ENCODE measurements at places on chromosomes 5 and 9.

- DNase-seq = no peak
Observed at GRCh38 chr5:136686192-136686872, 321.0 kb upstream of the TRPC7 start.

GRCh38 chr9:136844761-136845464, 2.6 kb downstream of the AJM1 start:
- no peak for DNase-seq

DNA sequence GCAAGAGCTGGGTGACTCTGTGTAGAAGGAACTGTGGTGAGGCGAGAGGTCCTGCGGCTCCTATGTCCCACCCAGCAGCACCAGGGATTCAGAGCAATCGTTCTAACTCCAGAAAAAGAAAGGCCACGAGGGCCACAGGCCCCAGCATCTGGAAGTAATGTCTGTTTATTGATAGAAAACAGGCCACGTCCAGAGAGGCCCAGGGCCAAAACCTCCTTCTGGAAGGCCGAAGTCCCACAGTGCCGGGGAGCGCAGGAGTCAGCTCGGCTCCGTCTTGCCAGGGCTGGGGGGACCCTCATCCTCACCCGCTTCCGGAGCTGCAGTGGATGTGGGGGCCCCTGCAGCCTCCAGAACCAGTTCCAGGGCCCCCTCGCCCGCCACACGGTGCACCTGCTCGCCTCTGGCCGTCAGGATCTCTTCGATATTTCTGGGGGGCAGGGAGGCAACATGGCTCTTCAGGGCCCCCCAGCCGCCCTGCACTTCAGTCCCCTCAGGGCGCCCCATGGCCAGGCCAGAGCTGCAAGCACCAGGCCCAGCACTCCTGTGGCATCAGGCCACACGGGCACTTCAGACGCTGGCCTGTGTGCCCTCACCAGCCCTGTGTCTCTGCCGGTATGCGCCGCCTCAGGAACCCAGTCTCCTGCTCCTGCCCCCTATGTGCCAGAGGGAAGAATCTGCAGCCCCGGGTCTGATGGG, 1.6 kb downstream of the DNLZ start:
- DNase-seq = no peak

- DNase-seq = no peak
Observed at GRCh38 chr5:102229685-102230084, 66.4 kb downstream of the SLCO4C1 start.

DNA sequence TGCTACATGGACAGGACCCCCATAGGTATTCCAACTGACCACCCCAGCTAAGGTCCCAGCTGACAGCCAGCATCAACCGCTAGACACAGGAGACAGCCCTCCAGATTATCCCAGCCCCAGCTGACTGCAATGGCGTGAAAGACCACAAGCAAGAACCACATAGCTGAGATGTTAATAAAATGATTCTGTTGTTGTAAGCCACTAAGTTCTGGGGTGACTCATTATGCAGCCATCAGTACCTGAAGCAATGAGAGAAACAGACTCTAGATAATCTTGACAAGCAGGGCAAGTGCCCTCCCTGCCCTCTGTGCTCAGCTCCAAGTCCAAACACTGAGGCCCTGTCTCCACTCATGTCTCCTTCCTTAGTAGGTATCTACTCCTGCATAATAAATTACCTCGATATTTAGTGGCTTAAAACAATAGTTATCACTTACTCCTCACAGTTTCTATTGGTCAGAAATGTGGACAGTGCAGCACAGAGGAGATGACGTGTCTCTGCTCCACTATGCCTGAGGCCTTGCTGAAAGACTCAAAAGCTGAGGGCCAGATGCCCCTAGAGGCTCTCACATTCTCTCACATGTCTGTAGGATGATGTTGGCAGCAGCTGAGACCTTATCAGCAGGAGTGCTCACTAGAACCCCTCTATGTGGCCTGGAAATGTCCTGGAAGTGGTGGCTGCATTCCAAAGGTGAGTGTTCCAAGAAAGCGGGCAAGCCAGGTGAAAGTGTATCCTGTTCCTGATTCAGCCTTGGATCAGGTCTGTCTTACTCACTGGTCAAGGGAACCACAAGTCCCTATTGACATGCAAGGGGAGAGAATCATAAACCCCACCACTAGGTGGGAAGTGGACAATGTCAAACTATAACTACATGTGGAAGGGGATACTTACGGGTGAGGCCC, 2.5 kb downstream of the MGAT1 start:
- no peak for DNase-seq

GRCh38 chr5:120139039-120139438, 325.1 kb upstream of the PRR16 start:
- no peak for DNase-seq

- DNase-seq = no peak
Observed at GRCh38 chr5:141881886-141882285, 3.7 kb upstream of the PCDH1 start.

- DNase-seq = no peak
Observed at GRCh38 chr5:169411786-169412430, 111.0 kb upstream of the SLIT3 start.

GRCh38 chr5:147578228-147579024, 68.6 kb upstream of the DPYSL3 start:
- DNase-seq = no peak

DNA sequence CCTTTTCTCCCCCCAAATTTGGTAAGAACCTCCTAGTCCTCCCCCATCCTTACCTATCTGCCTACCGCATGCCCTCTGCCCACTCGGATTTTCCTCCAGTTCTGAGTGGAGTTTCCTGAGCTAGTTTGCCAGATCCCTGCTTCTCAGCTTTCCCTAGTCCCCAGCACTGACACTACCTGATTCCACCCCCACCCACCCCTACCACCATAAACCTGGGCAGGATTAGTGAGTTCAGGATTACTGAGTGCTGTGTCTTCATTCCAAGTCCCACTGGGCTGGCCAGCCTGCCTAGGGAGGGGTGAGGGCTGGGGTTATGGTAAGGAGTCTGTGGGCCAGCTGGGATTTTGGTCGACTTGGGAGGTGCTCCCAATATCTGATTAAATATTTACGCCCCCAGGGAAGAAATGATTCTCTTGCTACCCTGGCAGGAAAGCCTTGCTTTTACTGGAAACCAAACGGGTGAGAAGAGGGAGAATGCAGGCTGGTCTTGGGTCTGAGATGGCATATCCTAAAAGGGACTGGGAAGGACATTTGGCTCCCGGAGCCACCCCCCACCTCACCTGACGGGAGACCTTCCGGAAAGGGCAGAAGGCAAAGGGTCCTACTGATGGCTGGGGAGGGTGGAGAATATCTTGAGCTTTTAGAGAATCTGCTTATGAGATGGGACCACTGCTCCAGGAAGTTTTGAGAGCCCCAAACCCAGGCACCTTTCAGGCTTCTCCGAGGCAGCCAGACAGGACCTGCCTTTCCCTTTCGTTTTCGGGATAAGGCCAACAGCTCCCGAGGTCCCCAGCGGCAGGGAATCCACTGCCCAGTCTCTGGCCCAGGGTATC, 3.7 kb downstream of the PITX1 start:
- no peak for DNase-seq

DNA sequence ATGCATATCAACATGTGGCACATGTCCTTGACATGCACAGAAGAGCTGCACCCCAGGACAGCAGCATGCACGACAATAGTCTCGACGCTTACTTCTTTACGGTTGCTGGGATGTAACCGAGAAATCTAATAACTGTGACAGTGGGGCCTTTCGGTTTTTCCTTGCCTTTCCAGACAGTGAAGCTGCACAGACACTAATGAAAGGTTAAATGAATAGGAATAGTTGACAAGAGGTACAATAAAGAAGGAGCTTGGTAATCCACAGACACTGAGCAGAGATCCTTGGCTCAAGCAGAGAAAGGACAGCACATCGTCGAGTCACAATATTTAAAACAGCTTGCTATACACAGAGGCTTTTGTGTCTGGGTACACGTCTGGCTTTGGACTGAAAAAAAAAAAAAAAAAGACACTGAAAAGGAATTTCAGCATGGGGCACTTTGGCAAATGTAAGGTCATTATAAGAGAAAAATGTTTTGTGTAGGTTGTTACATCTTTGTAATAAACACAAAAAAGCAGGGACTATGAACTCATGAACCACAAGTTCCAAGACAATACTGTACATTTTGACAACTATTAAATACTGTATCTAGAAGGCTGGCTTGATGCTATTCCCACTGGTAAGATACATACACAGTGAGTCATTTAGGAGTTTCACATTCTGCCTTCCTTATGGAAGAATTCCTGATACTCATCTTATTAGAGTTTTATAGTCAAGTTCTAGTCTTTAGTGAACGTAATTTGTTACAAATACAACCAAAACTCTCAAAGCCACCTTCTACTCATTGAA, 5.6 kb downstream of the BNC2 start:
- no peak for DNase-seq

DNA sequence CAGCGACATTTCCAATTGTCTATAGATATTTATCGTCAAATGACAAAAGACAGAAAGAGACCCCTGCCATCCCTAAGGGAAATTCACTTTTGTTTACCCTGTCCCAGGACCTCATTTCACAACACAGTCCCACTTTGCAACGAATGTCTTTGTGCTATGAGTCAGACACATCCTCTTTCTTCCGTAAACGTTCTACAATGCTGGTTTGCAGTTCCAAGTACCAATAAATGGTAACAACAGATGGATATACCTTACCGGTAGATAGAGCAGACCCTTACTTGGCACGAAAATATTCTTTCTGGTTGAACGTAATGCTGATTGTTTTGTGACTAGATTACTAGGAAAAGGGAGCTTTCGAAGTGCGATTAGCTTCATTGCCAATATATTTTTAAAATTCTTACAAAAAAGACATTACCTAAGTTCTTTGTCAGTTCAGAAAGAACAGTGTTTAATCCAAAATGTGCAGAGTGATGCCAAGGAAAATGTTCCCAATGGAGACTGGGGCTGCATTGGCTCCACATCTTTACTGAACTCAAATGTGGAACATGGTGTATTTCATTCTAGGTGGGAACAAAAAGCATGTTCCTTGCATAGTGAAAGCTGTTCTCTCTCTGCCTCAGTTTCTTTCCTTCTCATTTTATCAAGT, 202.5 kb upstream of the SLC27A6 start:
- no peak for DNase-seq

GRCh38 chr9:99104459-99105151, at the start of gene TGFBR1:
Gene TGFBR1 (plus strand): TSS chr9:99105113. CDS start chr9:99105206, 93 bp downstream.
- peak; percentile 81 for DNase-seq

GRCh38 chr5:13648822-13649221, 295.7 kb downstream of the DNAH5 start:
- no peak for DNase-seq

DNA sequence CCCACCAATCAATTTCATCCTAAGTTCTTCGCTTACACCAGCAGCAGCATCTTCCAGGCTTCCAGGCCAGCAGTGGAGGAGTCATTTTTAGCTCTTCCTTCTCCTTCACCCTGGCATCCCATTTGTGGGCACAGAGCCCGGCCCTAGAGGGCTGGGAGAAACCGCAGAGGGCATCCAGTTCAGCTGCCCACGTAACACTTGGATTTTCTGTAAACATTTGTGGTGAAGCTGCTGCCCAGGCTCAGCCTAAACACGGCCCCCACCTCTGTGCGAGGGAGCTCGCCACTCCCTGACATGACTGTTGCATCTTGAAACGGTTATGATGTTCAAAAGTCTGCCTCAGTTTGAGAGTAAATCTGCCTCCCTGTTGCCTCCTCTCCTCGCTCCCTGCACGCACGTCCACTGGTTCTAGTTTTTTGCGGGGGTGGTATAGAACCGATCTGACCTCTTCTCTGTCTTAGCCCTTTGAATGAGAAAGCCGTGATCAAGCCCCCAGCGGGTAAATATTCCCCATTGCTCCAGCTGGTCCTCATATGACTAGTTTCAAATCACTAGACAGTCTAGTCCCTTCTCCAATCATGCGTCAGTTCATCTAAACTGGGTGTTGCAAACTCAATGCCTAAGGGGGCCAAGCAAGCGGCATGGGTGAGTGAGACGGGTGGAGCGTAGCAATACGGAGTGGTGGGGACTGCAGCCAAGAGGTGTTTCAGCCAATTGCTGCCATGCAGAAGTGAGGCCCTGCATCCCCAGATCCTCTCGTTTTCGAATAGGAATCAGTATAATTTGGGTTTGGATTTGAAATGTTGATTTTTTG, 34.9 kb upstream of the N4BP3 start:
- DNase-seq = no peak

DNA sequence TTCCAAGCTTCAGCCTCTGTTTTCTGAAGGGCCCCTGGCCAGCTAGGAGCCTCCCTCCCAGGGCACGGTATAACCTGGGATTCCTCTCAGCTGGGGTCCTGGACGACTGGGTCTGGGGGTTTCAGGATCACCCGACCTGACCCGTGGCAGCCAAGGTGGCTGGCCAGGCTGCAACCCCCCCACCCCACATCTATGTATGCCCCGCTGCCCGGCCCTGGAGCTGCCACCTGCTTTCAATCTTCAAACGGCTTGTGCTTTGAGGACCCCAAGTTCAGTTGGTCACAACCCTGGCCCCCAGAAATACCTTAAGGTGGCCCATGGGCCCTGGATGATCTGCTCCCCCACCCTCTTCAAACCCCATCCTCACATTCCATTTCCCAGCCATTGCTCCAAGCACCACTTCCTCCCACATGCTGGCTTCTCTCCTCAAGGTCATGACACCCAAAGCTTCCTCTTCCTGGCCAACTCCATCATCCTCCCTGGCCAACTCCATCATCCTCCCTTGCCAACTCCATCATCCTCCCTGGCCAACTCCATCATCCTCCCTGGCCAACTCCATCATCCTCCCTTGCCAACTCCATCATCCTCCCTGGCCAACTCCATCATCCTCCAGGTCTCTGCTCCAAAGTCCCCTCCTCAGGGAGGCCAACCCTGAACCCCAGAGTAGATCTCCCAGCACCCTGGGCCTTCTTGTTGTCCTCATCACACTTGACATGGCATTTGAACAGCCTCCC, 17.2 kb upstream of the TTLL11 start:
- no peak for DNase-seq

- no peak for DNase-seq
Observed at GRCh38 chr9:116276651-116277121, 123.1 kb downstream of the PAPPA start.

- DNase-seq = no peak
Observed at GRCh38 chr5:33238826-33239695, 201.7 kb upstream of the TARS1 start.

- DNase-seq = no peak
Observed at GRCh38 chr5:14568333-14568732, 13.3 kb upstream of the OTULINL start.

GRCh38 chr5:136382071-136382470, 16.7 kb upstream of the TRPC7 start:
- no peak for DNase-seq
